Stimulated activated CD4-positive, alpha-beta T cell treated with anti-CD3 and anti-CD28 coated beads, TNF-alpha, amount 100 ng/mL, for 1 hour (primary cell): ENCODE measurements at places on chromosomes 3 and 15.

GRCh38 chr15:76644646-76645045 is 260.5 kb downstream of the SCAPER start:
- no peak for DNase-seq

GRCh38 chr3:128329491-128330213 is 137.0 kb downstream of the DNAJB8 start:
- no peak for DNase-seq

- no peak for DNase-seq
Measured at GRCh38 chr3:10950476-10951294, 41.9 kb upstream of the SLC6A1 start.

- no peak for DNase-seq
Measured at GRCh38 chr15:58771621-58772250, 634 bp downstream of the MINDY2 start.

- no peak for DNase-seq
Measured at GRCh38 chr3:136543385-136543784, 208.8 kb downstream of the STAG1 start.

GRCh38 chr3:103511891-103512290 is 1077.1 kb downstream of the ZPLD1 start:
- no peak for DNase-seq

GRCh38 chr3:9727743-9728142 is 3.8 kb upstream of the BRPF1 start:
- DNase-seq = no peak

DNA sequence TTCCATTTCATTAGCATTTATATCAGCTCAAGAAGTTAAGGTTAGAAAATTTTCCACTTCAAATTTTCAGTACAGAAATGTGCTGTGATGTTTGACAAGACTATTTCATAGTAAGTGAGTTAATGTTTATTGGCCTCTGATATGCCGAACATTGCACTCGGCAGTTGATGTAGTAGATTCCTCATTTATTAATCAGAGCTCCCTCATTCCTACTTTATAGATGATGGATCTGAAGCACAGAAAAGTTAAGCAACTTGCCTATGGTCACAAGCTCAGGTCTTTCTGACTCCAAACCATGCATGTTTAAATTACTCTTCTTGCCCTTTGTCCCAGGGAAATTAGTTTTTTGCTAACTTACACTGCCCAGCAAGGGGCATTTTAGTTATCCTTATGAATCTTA is 92.0 kb downstream of the ATG7 start:
- no peak for DNase-seq

GRCh38 chr3:27356976-27357375 is 12.2 kb downstream of the NEK10 start:
- no peak for DNase-seq

GRCh38 chr15:80864666-80865065 is 85.5 kb downstream of the CEMIP start:
- DNase-seq = no peak

DNA sequence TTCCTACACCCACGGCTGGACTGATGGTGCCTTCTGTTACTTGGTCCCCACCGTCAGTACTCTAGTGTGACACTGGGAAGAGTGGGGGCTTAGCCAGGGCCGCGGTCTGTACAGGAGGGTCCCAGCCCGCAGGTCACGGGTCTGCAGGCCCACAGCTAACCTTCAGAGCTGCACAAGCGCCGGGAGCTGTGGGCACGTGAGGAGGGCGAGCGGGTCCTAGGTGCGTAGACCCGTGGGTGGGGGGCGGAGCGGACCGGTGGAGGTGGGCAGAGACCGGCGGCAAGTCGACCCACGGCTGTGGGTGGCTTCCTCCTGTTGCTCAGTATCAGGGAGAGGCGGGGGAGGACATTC is 1.2 kb downstream of the TNFAIP8L3 start:
- no peak for DNase-seq

DNA sequence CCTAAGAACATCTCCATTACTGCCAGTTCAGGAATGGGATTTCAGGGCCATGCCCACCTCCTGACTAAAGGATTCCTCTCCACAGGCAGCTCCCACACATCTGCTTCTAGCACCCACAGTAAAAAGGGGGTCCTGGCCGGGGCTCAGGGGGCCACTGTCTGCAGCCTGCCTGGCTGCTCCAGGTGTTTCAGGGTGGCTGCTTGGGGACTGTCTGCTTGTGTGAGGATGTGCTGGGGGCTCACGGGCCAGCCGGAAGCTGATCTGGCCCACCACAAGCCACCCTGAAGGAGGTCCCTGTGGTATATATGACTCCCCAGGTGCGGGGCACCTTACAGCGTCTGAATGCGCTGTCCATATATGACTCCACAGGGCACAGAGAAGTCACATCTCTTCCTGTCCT is 135.4 kb downstream of the NSMCE3 start:
- no peak for DNase-seq

DNA sequence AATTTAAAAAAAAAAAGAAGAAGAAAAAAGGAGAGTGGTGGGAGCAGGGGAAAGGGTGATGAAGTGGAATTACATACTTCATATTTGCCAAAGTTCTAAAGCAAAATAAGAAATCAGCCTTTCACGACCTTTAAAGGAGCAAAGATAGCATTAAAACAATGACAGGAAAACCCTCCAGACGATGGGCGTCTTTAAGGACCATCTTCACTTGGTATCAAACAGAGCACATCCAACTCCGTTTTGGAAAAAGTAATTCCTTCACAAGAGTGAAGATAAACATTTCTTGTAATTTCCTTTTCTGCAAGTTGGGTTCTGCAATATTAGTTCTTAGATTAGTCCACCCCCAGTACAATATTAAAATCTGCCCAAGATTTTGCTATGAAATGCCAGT is 32.8 kb downstream of the FRMD4B start:
- DNase-seq = no peak

GRCh38 chr15:29054171-29055045 is 168.6 kb downstream of the APBA2 start:
- DNase-seq = no peak

DNA sequence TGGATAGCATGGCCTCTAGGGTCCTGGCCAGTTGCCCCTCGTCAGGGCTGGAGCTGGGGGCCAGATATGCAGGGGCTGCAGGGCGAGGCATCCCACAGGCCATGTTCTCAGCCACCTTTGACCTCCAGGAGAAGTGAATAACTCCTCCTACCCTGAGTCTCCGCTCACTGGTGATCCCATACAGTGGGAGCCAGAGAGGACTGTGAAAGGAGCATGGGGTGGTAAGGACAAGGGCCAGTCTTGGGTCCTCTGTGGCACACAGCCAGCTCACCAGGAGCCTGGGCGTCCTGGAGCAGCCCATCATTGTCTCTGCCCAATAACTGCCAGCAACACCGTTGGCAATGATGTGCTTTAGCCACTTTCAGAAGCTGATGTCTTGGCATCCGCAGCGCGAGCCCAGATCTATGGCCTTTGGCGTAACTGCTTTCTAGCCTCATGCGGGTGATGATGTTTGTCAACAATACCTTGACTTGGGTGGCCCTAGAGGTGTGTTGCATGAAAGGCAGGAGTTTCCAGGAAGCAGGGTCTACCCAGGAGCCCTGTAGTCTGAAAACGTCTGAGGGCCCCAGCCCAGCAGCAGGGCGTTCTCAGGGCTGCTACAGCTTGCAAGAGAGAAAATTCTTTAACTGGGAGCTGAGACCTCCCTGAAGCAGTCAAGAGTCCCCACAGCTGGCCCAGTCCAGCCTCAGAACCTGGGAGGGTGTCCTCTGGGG is 61.1 kb upstream of the IQSEC1 start:
- no peak for DNase-seq

GRCh38 chr3:53288214-53288613 is 32.4 kb upstream of the TKT start:
- DNase-seq = no peak

GRCh38 chr3:124999317-124999716 is 56.5 kb downstream of the HEG1 start:
- no peak for DNase-seq

GRCh38 chr3:96619475-96619874 is 194.9 kb upstream of the EPHA6 start:
- DNase-seq = no peak

DNA sequence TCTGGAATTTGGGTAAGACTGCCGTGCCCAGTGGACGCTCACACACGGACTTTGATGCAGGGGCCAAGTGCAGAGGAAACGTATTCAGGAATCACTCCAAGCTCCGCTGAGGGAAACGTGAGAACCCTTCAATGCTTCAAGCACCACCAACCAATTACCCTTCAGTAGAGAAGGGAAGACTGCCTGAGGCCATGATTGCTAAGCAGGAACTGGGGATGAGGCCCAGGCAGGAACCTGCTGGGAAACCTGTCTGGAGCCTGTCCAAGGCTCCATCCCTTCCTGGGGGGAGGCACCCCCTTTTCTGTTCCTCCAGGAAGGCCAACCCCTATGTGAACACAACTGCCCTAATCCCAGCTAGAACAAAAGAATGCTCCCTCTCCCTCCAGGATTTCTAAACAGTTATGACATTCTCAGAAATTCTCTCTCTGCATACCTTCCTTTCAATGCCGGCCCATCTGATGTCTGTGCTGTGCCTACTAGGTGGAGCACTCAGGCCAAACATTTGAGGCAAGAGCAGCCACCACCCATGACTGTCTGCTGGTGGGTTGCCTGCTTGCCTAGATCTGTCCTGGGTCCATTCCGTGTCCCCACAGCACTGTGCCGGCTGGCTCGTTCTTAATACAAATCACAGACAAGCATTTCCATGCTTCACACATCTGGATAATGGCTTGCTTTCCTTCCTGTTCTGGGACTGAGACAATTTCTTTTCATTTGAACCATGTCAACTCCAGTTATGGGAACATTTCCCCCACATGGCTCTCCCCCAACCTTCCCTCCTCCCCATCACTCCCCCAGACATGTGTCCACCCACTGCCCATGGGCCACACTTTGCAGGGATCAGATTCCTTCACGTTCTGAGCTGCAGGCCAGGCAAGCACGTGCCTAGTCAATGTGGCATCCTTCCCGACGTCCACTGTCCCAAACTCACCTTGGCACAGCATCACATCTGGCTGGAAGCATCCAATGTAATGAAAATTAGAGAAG is 149.4 kb downstream of the ADAMTS17 start:
- no peak for DNase-seq
